ENCODE measurements at places on chromosomes 2 and 18. TPM values are rescaled to one million over a fixed set of nuclear protein-coding genes. Genes with fewer than 3 reads are reported as not detected.

Gene ANKRD23
- total RNA-seq, result 6.2 TPM

GRCh38 chr2:42901076-42901640, 108.8 kb upstream of the HAAO start:
- no peak for DNase-seq

DNA sequence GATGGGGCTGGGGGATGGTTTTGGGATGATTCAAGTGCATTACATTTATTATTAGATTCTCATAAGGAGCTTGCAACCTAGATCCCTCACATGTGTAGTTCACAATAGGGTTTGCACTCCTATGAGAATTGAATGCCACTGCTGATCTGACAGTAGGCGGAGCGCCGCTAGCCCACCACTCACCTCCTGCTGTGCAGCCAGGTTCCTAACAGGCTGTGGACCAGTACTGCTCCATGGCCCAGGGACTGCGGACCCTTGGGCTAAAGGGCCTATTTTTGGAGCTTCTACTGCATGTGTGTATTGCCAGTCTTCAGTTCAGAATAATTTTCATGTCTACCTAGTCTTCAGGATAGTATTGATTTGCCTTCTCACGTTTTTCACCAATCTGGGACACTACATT, 165.3 kb upstream of the TWIST2 start:
- no peak for DNase-seq

DNA sequence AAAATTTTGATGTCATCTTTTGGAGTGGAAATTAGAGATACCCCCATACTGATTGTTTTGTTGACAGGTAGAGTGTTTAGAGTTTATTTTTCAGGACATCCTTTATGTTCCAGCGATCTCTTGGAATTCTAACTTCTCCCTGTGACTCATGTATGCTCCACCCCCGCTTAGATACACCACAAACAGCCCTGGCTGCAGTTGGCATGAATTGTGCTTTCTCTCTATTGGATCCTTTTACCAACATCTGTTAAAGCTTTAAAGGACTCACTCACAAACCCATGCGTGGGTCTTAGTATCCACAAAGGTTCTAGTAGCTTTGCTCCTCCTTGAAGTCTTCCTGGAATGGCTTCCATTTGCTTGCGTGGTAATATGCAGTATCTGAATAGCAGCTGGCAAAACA, 409.5 kb upstream of the POU3F3 start:
- DNase-seq, result no peak

- DNase-seq, result no peak
Measured at GRCh38 chr18:73511771-73512503, 635.7 kb downstream of the FBXO15 start.

- DNase-seq, result no peak
Measured at GRCh38 chr2:179886-180285, 83.9 kb downstream of the SH3YL1 start.

DNA sequence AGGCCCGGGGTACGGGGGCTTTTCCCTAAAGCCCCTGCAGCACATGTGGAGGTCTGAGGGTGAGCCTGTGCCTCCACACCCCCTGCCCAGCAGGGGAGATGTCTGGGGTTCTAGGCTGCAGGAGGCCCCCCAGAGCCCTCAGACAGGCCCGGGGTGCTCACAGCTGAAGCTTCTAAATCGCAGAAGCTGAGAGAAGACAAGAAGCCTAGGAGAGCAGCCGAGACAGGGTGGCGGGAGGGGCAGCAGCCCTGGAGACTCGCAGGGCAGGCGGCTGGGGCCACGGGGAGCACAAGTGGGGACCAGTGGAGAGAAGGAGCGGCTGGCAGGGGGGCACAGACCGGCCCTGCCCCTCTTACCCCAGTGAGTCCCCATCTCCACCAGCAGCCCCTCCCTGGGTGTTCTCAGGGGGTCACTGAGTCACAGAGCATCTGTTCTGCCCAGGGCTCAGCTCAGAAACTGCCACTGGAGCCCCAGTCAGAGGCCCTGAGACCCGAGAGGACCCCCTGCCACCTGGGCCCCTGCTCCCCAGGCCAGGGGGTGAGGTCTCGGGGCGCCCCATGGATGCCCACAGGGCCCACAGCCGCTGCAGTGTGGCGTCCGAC, 26.1 kb downstream of the GPC1 start:
- DNase-seq, result no peak

GRCh38 chr2:154403242-154403790, 295.2 kb upstream of the KCNJ3 start:
- DNase-seq, result no peak

Gene MRO
- total RNA-seq, result not detected

Gene MOB1A
- total RNA-seq, result 61.1 TPM

Gene LDAH
- 13.7 TPM for total RNA-seq

- DNase-seq, result no peak
Measured at GRCh38 chr18:52150050-52150449, 189.9 kb upstream of the DCC start.

Gene IL1A
- under 0.01 TPM for total RNA-seq

DNA sequence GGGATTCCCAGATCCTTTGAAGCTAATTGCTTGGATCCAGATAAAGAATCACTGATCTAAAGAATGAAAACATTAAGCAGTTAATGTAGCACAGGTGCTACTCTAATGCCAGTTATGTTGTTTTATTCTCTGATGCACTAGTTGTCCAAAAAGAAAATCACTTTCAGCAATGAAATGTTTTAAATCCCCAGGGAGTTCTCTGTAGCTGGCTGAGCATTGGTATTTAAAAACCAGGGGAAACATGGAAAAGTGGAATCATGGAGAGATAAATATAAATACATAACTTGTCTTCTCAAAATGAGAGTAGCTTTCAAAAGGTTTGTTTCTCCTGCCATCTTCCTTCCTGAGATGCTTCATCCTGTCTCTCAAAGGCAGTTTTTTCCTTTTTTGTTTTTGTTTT, 37.7 kb downstream of the CD302 start:
- no peak for DNase-seq

Gene HDLBP
- 198 TPM for total RNA-seq

DNA sequence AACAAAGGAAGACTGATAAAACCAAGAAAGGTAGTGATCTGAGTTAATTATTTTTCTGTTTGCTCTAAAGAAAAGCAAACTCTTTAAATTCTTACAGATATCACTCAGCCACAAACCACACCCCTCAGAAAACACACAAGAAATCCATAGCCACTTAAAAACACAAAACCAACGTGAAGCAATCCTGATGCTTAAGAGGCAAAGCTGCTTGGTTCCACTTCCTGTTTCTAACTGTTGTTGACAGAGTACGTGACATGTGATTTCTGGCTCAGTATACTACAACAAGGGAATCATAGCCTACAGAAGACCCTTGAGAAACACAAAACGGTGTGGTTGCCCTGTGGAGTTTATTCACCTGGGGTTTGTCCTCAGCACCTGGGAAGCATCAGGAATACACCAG, 240.9 kb upstream of the APCDD1 start:
- DNase-seq, result peak; percentile 46

Gene NMS
- total RNA-seq, result not detected

Gene MYCN
- total RNA-seq, result 94.3 TPM

- no peak for DNase-seq
Measured at GRCh38 chr2:209495855-209496585, 72.2 kb downstream of the MAP2 start.

DNA sequence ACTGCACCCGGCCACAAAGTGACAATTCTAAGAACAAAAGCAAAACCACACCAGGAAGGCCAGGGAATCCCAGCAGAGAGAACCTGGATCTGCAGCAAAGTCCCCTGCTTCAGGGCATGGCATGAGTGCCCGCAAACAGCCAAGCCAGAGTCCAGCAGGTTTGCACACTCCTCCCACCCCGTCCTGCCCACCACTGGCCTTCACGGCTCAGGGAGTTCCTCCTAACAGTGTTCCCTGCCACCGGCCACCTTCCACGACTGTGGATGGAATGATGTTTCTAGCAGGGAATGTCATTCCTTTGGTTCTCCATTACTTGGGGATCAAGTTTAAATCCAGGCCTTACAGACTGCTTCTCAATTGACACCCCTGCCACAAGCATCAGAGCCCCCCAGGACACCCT, 42.0 kb upstream of the B3GNT7 start:
- DNase-seq, result no peak

DNA sequence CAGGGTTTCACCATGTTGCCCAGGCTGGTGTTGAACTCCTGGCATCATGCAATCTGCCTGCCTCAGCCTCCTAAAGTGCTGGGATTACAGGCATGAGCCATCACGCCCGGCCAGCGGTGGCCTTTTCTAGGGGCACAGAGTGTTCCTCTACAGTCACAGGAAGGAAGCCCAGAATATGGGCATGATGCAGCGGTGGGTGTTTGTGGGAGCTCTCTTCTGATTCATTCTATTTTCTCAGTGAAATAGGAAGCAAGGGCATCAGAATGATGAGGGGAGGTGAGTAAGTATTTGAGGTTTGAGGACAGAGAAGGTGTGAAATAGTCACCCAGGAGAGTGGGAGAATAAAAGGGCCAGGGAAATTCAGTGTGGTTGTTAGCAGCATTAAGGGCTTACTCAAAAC, 70.3 kb upstream of the PSME4 start:
- no peak for DNase-seq

DNA sequence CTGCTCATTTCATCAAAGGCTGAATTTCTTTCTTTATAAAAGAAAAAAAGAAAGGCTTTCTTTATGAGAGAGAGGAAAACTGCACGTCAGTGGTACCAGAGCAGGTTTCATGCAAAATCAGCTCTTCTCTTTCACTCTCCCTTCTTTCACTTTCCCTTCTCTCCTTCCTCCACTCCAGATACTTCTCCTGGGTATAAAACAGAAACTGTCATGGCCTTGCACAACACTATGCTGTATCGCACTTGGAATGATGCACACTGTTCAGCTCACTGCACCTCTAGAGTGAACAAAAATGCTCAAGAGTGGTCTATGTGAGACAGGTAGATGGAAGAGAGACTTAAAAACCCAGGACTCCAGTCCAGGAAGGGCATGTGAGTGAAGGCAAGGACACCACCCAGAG, 73.8 kb downstream of the KLF7 start:
- DNase-seq, result no peak

DNA sequence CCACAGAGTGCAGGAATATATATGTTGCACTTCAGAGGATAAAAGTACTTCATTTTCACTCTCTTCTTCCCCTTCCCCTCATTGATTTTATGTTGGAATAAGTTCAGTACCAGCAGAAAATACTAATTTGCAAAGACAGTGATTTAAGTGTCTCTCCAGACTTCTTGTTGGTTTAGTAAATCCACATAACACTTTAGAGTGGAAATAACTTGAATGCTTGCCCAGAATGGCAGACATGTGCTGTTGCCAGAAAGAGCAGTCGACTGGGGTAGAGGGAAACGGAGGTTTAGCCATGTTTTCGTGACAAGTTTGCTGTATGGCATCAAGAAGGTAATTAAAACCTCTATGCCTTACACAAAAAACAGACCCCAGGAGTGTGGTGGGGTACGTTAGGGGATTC, 246.0 kb upstream of the CXCR4 start:
- DNase-seq, result no peak

- DNase-seq, result no peak
Measured at GRCh38 chr2:43326101-43326825, 99.9 kb upstream of the ZFP36L2 start.

DNA sequence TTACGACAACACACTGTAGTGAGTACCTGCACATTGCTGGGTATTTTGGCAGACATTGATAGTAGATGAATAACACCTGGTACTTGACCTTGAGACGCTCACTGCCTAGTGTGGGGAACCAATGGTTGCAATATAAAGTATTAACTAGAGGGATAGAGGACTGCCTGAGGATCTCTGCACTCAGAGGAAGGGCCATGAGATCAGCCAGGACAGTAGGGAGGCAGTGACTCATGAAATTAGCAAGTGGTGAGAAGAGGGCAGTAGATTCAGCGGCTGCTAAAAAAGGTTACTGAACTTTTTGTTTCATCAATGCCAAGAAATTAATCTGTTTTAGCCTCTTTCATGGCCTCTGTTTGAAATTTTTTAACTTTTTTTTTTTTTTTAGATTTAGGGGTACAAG, 250.8 kb upstream of the TCF4 start:
- DNase-seq, result no peak

DNA sequence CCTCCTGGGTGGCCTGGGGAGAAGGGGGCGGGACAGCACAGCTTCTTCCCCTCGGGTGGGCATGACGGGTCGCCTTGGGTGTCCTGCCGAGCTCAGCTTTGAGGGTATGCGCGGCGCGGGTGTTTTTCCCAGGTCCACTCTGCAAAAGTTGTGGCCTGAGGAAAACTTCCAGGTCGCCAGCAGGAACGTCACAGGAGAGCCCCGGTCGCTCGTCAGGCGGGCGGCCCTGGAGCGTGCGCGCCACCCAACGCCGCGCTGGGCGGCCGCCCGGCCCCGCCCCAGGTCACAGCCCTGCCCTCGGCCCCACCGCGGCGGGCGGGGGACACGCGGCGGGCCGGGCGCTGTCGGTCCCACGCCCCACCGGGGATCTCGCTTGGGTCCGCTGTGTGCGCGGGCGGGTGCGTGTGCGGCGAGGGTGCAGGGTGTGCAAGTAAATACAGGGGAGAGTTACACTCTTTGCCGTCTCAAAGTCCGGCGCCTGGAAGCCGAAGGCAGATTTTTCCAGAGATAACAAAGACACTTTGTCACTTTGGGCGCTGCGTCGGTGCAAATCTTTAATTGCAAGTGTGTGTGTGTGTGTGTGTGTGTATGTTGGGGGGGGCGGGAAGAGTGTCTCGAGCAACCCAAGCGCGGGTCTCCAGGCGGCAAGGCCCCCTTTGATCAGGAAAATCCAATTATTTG, 616 bp upstream of the SP5 start:
- DNase-seq, result no peak

DNA sequence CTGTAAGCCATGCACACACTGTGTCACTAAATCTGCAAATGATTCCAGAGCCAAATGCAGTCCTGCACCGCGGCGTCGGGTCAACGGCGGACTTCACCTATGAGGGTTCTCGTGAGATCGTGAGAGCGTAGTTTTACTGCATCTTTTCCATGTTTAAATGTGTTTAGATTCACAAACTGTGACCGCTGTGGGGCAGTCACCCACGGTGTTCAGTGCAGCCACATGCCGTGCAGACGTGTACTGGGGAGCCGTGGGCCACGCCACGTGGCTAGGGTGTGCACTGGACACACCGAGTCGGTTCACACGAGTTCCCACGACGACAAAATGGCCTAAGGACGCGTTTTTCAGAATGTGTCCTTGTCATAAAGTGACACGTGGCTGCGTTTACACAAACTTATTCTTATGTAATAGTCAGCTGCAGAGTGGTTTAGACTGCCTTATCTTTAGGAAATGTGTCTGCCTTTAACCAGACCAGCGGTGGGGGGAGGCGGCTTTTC, 34.1 kb downstream of the NFATC1 start:
- no peak for DNase-seq

Gene POTEI
- total RNA-seq, result not detected

- DNase-seq, result no peak
Measured at GRCh38 chr2:46942143-46942526, 26.5 kb upstream of the MCFD2 start.

Gene PDE11A
- total RNA-seq, result under 0.01 TPM
